ENCODE measurements at places on chromosomes 3 and 15.

DNA sequence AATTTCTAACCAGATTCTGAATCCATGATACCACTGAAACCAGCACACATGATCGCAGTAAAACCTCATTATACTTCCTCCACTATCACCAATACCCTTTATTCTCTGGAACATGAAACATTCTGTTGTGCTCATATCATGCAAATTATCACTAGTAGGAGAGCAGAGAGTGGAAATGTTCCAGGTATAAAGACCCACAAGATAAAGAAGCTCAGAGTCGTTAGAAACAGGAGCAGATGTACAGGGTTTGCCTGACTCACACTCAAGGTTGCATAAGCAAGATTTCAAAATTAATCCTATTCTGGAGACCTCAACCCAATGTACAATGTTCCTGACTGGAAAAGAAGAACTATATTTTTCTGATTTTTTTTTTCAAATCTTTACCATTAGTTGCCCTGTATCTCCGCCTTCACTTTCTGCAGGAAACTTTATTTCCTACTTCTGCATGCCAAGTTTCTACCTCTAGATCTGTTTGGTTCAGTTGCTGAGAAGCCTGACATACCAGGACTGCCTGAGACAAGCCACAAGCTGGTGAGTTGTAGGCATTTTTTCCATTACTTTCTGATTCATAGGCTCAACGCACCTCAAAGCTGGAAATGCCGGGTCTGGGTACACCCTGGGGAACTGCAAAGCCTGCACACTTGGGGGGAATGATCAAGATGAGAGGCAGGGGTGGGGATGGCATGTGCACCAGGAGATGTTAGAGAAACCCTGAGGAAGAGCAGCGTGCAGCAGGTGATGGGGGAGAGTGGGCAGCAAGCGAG lies at the start of gene CCR2:
CCR2 (plus strand) TSS at position 465 of the 764 bp plus-strand sequence. CDS start 3,417 bp downstream, outside the sequence.
- no peak for DNase-seq

- peak; percentile 44 for DNase-seq
These were observed 69.6 kb downstream of the ASB7 start for GRCh38 chr15:100671858-100672543.

- peak; percentile 13 for DNase-seq
These were observed 286.4 kb downstream of the ZIC4 start for GRCh38 chr3:147119989-147120388.

- no peak for DNase-seq
These were observed 31.9 kb downstream of the CCDC33 start for GRCh38 chr15:74268020-74268419.

- no peak for DNase-seq
These were observed 19.6 kb downstream of the PLXND1 start for GRCh38 chr3:129586746-129587430.

GRCh38 chr3:54296531-54296930 lies 174.2 kb downstream of the CACNA2D3 start:
- no peak for DNase-seq

GRCh38 chr3:90221900-90222299 lies 1114.5 kb downstream of the EPHA3 start:
- no peak for DNase-seq

DNA sequence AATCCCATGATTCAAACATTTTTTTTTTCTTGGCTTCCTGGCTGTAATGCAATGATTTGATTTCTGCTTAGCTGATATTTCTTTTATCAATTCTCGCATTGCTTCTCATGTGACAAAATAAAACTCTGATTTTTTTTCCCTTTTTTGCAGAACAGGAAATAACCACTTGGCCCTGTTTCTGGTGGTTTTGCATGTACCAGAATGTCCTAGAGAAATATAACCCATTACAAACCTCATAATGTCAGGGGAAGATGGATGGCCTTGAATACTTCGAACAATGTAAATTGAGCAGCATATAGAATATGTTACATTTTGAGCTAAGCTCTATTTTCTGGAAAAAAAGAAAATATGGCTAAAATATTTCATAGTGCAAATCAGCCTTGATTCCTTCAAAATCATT lies 275.6 kb downstream of the RAP2B start:
- DNase-seq: no peak

DNA sequence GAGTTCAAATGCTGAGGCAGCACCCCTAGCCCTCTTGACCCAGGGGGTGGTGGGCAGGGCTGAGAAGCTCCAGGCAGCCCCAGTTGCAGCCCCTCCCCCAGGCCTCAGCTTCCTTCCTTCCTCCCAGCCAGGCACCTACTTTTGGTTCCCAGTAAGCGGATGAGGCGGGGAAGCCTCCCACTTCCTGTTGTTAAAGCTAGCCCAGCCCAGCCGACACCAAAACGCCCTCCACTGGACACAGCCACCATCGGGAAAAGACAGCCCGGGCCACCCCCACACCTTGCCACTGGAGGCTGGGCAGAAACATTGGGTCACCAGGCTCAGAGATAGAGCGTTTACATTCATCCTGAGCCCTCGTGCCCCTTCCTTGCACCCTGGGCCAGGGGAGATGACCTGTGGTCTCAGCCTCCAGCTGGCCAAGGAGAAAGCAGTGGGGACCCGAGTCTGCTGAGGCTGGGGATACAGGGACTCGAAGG lies 3.5 kb downstream of the DUSP7 start:
- peak; percentile 85 for DNase-seq

DNA sequence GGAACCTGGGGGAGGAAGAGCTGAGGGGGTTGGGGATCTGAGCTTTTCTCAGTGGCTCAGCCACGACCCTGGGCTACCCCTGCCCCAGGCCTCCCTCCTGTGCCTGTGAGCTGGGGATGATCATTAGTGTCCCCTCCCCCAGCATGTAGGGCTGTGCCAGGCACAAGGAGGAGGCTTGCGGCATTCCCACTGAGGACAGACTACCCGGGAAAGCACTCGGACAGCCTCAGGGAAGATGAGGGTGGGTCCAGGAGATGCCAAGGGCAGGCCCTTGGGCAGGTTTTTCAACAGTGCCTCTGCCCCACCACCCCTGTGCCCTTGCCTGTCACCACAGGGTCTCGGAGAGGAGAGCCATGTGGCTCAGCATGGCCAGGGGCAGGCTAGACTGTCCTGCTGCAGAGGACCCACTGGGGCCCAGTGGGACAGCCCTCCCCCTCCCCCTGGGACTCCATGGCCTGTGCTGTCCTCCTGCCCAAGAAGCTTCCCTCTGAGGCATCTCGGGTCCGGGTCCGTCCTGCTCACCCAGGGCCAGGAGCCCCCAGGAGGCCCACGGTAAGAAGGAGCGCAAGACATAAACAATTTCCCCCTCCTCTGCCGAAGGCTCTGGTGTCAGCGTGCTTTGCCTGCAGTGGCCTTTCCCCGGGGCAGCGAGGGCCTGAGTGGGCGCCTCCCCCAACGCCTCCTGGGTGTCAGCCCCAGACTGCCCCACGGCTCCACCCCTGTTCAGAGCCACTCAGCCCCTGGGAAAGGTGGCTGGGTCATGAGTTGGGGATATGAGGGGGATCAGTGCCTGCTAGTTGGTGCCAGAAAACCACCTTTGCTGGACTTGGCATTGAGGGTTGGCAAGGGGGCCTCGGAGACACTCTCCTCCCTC lies 192.5 kb downstream of the GOLGA6L6 start:
- DNase-seq: no peak

- DNase-seq: no peak
These were observed 216.6 kb upstream of the GRM7 start for GRCh38 chr3:6644070-6644929.

- DNase-seq: no peak
These were observed 274.2 kb downstream of the XXYLT1 start for GRCh38 chr3:194996746-194997145.

- DNase-seq: no peak
These were observed 83.1 kb upstream of the PRR20G start for GRCh38 chr3:127370906-127371305.

DNA sequence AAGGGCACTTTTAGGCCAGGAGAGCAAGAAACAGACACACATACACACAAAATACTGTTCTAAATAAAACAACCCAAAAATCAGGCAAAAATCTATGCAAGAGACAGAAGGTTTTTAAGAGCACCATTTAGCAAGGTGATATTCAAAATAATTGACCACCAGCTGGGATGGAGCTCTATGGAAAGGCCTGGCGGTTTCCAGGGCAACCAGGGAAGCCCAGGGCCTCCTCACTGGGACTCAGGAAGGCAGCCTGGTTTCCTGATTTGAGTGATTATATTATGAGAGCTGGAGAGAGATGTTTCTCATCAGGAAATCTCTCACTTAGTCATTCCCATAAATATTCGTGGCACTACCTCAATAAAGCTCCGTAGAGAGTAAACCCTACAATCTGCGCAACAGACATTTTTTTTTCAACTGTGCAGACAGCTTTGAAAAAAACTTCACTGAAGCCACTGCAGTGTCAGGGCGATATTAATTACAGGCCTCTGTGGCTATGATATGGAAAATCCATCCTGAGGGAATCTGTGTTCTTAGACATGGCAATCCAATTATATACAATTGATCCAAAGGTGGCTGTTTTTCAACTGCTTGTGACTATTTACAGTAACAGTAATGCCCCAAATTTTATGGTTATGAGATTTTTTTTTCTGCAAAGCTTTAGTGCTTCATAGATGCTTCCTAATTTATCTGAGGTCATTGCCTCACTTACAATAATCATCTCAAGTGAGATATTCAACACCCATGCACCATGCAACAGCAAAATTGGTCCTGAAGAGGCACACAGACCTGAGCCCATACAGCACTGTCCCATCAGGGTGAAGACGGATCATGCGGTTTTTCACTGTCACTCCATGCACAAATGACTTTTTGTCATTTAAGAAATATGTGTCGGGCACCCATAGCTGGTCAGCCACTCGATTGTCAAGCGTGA lies 152.1 kb downstream of the GABRB3 start:
- no peak for DNase-seq
